Ammon's horn (tissue), 1 donor: ENCODE measurements at places on chromosomes 12 and 14.

DNA sequence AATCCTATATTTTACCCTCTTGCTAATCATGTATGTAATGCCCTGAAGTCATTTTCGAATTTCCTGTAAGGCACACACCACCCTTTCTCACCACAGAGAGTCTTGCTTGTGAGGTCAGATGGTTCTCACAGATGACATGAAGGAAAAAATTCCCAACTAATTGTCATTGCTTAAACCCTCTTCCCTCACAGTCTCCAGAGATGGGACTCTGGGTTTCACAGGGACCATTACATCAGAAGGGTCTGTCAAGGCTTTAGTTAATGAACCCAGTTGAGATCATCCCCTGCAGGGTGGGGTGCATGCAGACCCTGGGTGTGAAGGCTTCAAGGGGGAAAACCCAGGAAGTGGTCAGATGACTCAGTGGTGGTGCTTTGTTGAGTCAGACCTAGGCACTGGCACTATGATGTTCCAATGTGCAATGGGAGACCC lies 229.6 kb downstream of the BCAT1 start:
- DNase-seq: no peak

- no peak for DNase-seq
Measured at GRCh38 chr14:30471980-30472379, 87.0 kb upstream of the G2E3 start.

- DNase-seq: no peak
Measured at GRCh38 chr14:93023039-93023438, 92.7 kb downstream of the ITPK1 start.

GRCh38 chr12:57623811-57624390 lies 9.1 kb downstream of the B4GALNT1 start:
- no peak for DNase-seq

GRCh38 chr14:61326146-61326545 lies 4.8 kb downstream of the PRKCH start:
- DNase-seq: no peak
